ENCODE measurements at places on chromosomes 3 and 15. TPM values are rescaled to one million over a fixed set of nuclear protein-coding genes. Genes with fewer than 3 reads are reported as not detected.

Gene SUCNR1
- 16.8 TPM for polyA plus RNA-seq

GRCh38 chr15:34760909-34761308, 6.1 kb upstream of the GJD2 start:
- no peak for DNase-seq

GRCh38 chr15:39364721-39365120, 216.2 kb upstream of the THBS1 start:
- DNase-seq = no peak

Gene SLC28A2
- 0.37 TPM for polyA plus RNA-seq

- DNase-seq = no peak
Measured at GRCh38 chr3:78129707-78130106, 1089.8 kb downstream of the ROBO2 start.

Gene SHC4
- polyA plus RNA-seq = 2.7 TPM
